ENCODE measurements at places on chromosomes 16 and 17. TPM values are rescaled to one million over a fixed set of nuclear protein-coding genes. Genes with fewer than 3 reads are reported as not detected.

Gene ACAP1
- total RNA-seq = 3.9 TPM

Gene CXCL16
- 20.2 TPM for total RNA-seq

Gene ZNF469
- 14.2 TPM for total RNA-seq

Gene CCL16
- not detected for total RNA-seq

Gene CDH3
- 0.39 TPM for total RNA-seq

Gene KRTAP1-5
- not detected for total RNA-seq

Gene C17orf100
- total RNA-seq = 2.2 TPM

Gene CACNA1G
- total RNA-seq = 4.4 TPM

Gene PRR35
- total RNA-seq = 0.05 TPM

Gene C16orf92
- not detected for total RNA-seq

Gene ABI3
- total RNA-seq = not detected

Gene PPM1E
- total RNA-seq = 0.06 TPM

Gene KRTAP1-4
- not detected for total RNA-seq

Gene MYL4
- total RNA-seq = 0.16 TPM

Gene CCL2
- total RNA-seq = 69.5 TPM

Gene DCAKD
- 24.0 TPM for total RNA-seq

Gene CCL1
- not detected for total RNA-seq

Gene DNAH9
- not detected for total RNA-seq

Gene DNAI2
- not detected for total RNA-seq

Gene DBNDD1
- 61.2 TPM for total RNA-seq

Gene CACNA1H
- 10.3 TPM for total RNA-seq

Gene NOD2
- not detected for total RNA-seq

Gene NBR1
- 38.9 TPM for total RNA-seq

Gene BORCS6
- total RNA-seq = 8.3 TPM

Gene PYY
- total RNA-seq = not detected

Gene MARVELD3
- total RNA-seq = 0.51 TPM

Gene RCVRN
- not detected for total RNA-seq

Gene AGRP
- total RNA-seq = not detected

Gene CX3CL1
- 0.32 TPM for total RNA-seq

Gene KCNJ2
- 0.15 TPM for total RNA-seq
